ENCODE measurements at places on chromosomes 5 and 9.

DNA sequence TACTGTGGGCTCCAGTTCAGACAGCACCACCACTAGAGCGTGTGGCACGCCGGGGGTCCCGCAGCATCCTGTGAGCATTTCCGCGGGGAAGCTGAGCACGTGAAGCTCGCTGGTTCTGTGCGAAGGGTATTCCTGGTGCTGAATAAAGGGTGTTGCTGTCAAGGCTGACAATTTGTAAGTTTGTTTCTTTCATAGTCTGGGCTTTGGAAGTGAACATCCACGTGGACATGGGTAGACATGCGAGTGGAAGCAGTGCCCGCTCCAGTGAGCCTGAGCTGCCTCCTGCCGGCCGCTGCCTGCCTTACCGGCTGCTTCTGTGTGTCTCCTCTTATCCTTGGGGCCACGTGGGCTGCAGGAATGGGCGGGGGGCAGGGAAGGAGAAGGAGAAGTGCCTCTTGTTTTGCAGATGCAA is 14.7 kb downstream of the NDUFS6 start:
- no peak for DNase-seq

GRCh38 chr9:113266174-113266573 is 9.2 kb downstream of the CDC26 start:
- DNase-seq, result no peak

- no peak for DNase-seq
These were observed 7.1 kb downstream of the NEK6 start for GRCh38 chr9:124264823-124265233.

DNA sequence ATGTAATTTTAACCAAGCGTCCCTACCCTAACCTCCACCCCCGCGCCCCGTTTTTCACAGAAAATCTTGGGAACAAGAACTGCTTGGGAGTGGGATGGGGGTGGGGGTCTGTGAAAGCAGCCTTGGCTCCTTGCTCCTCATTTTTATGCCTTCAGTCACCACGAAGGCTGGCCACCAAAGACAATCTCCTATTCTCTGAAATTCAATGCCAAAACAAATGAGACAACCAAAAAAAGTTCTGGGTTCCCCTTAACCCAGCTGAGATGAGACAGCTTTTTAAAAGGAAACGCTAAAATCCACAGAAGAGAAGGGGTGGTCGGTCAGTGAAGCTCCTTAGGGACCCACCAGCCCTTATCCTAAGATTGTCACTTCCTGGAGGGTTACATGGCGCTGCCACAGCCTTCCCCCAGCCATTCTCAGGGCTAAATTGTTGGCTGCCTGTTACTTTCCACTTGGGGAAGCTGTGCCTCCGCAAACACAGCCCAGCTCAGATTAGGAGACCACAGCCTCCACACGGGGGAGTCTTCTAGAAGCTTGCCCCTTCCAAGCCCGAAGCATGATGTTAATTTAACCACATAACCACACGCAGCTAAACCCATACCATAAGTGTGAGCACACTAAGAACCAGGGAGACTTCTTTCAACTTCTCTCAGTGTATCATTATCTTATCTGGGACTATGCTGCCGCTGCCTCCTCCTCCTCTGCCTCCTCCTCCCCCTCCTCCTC is 136.3 kb downstream of the FOXD1 start:
- DNase-seq, result no peak

- DNase-seq, result peak; percentile 3
These were observed at the start of gene SLC6A3 for GRCh38 chr5:1445313-1445688. SLC6A3 (minus strand) TSS chr5:1445440; CDS start chr5:1443197, 2,243 bp downstream.

DNA sequence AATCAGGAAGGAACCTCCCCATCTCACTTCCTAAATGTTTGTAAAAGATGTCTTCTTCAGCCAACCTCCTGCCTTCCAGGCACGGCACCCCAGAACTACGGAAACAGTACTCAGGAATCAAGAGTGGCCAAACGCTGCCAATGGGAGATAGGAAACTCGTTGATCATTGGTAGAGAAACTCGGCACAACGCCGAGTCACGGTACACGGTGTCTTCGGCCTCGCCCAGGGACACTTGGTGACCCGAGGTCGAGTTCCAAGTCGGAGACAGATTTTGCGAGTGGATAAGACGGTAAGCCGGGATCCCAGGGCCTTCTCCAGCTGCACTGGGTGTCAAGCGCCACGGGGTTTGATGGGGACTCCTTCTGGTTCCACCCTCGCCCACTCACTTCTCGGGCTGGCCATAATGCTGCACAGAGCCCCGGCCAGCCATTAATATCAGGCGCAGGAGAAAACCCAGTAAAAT is 343 bp downstream of the KIAA0825 start:
- no peak for DNase-seq

DNA sequence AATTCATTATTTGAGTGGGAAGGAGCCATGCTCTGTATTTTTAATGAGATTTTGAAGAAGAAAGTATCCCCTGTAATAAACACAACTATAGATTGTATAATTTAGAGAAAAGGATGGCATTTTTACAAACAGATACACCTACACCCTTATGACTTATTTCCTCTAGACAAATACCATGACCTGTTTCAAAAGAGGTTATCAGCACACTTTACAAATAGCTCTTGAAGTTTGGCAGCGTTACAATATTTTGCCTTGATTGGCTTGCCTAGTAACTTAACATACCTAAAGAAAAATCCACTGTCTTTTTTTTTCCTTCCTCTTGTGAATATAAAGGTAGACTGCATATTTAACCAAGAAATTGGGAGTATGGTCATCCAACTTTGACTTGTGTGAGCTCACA is 28.5 kb upstream of the CETN3 start:
- no peak for DNase-seq

DNA sequence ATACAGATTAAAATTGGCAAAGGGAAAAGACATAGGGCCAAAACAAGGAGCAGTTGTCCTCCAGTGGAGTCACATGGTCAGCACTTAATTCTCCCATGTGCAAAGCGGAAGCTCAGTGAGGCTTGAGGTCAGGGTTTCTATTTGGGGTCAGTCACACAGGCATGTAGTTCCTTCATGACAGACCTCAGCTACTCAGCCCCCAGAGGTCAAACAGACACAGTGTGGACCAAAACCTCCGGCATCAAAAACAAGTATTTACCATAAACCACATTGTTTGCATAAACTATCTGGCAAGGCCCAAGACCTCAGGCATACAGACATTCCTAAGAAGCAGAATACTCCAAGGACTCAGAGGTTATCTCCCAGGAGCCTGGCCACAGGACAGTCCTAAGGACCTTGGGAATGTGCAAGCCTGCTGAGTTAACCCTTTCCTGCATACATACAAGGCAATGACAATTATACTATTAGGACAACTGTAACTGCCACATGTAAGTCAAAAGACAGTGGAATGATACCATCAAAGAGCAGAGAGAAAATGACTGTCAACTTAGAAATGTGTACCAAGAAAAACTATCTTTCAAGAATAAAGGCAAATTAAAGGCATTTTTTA is 28.7 kb upstream of the FNIP1 start:
- DNase-seq, result no peak

GRCh38 chr5:168842571-168843205 is 263.5 kb upstream of the PANK3 start:
- DNase-seq, result no peak

DNA sequence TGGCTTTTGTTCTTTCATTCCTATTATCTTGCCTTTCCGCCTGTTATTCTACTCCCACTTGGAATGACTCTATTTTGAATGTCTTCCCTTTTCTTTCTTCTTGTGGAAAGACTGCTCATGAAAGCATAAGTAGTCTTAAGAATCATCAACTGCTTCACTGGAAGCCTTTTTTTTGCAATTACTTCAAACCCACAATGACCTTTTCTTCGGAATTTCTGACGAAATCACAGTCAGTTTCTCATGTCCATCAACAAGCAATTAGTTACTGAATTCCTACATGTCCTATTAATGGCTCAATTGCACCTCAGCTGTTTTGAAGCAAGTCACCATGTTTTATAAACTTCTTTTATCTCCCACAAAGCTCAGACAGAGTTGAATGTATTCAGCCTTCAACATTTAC is 196.2 kb downstream of the TARS1 start:
- DNase-seq, result no peak

- DNase-seq, result no peak
These were observed 19.1 kb downstream of the GALNT10 start for GRCh38 chr5:154209591-154210081.

GRCh38 chr5:82274343-82275211 is 3.6 kb downstream of the RPS23 start:
- DNase-seq, result no peak

DNA sequence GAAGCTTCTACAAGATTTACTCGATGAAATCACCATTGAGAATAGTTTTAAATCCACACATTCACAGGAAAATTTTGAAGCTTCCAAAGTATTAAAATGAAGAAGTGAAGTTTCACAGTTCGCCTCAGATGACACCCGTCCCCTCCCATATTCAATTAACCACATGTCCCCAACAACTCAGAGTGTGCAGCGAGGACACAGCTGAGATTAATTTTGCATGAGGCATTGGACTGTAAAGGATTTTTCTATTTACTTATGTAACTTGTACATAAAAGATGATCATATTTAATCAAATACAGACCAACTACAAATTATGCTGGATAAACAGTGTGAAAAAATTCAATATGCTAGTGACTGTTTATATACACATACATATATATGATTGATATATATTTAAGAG is 84.7 kb upstream of the OLFM1 start:
- DNase-seq, result no peak

- no peak for DNase-seq
These were observed 154.3 kb downstream of the DENND1A start for GRCh38 chr9:123775289-123776284.

DNA sequence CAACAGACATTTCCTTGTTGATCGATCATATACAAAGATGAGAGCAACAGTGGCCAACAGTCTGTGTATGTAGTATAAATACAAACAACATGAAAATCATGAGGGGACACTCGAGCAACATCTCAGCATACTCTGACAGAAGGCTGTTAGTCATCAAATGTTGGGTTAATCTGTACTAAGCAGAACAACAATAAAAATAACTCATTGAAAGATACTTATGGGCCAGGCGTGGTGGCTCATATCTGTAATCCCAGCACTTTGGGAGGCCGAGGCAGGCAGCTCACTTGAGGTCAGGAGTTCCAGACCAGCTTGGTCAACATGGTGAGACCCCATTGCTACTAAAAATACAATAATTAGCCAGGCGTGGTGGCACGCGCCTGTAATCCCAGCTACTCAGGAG is 67.3 kb downstream of the SCAI start:
- no peak for DNase-seq

- DNase-seq, result no peak
These were observed 4.3 kb downstream of the SPATA24 start for GRCh38 chr5:139399501-139400121.

GRCh38 chr5:31638748-31639418 is at the start of gene PDZD2:
PDZD2 (plus strand) TSS chr5:31639131.
- DNase-seq, result peak; percentile 80

- no peak for DNase-seq
These were observed 7.8 kb downstream of the IER5L start for GRCh38 chr9:129170229-129170628.

DNA sequence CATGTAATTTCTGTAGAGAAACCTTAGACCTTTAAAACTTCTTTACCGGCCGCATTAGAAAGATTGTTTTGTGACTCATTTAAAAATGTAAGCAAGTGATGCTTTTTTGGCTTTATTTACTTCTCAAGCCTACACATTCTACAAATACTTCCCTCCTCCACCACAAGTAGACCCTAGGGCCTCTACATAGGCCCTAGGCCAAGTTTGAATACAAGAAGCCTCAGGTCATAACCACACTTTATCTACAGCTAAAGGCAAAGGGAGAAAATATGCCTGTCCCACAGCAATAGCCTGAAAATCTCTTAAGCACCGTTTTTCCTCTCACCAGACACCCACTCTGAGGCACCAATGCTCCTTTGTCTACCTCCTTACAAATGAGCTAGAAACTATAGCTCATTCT is 53.9 kb downstream of the CSNK1A1 start:
- no peak for DNase-seq

GRCh38 chr5:59152701-59153245 is 569.9 kb downstream of the RAB3C start:
- DNase-seq, result no peak

DNA sequence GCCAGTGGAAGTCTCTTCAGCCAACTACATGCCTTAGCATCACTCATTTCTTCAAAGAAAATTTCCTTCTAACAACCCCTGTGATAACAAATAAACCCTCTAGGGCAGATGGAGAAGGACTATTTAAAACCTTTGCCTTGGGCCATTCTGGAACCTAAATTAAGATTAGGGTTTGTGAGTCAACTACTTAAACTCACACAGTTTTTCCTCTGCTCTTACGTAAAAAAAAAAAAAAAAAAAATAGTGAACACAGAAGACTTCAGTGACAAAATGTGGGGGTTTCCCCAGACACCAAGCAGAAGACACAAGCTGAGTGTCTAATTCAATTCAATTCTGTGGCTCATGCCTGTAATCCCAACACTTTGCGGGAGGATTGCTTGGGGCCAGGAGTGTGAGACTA is 65.8 kb upstream of the ERCC6L2 start:
- no peak for DNase-seq

- DNase-seq, result no peak
These were observed 67.1 kb upstream of the UNC5A start for GRCh38 chr5:176743136-176743861.

DNA sequence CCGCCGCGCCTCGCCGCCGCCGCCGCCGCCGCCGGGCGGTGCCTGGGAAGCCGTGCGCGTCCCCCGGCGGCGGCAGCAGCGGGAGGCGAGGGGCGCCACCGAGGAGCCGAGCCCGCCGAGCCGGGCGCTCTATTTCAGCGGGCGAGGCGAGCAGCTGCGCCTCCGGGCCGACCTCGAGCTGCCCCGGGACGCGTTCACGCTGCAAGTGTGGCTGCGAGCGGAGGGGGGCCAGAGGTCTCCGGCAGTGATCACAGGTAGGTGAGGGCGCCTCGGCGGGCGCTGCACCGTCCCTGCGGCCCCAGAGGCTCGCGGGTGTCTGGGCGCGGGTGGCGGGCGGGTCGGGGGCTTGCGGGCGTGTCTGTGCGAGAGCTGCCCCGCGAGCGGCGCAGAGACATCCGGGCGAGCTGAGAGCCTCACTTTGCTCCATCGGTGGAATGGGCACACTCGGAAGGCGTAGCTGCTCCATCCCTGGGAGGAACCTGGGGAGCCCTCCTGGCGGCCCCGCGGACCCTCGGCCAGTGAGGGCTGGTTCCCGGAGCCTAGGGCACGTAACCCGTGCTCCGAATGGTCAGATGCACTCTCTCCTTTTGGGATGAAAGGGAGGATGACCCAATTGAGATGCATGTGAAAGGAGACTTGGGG is 864 bp downstream of the PAPPA start:
- no peak for DNase-seq

DNA sequence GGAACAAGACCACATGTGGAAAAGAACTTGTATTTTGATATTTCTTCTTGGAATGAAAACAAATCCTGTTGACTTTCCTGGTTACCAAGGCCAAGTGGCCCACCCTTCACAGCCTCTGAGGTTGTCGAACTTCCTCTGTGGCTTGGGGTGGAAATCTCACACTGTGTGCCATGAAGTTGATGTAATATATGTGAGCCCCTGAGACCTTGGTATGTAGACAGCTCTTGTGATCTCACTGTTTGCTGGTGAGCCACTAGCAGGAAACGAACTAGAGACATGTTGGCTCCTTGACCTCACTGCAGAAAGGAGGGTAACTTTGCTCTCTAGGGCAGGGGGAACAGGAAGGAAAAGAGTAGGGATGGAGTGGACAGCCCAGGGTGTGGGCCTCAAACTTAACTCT is 159.4 kb downstream of the ARHGAP26 start:
- DNase-seq, result no peak

GRCh38 chr9:20187318-20187717 is 398.5 kb upstream of the SLC24A2 start:
- no peak for DNase-seq

GRCh38 chr9:136054146-136054545 is 40.9 kb downstream of the NACC2 start:
- no peak for DNase-seq

- no peak for DNase-seq
These were observed 88.0 kb downstream of the FNBP1 start for GRCh38 chr9:129954868-129955550.

- DNase-seq, result no peak
These were observed 44.9 kb downstream of the ADAMTS12 start for GRCh38 chr5:33846851-33847250.

All from stimulated activated CD4-positive, alpha-beta T cell treated with anti-CD3 and anti-CD28 coated beads, Interleukin-1b, Interleukin-23, amount 100 ng/mL, for 4 hours (primary cell).